ENCODE measurements at places on chromosomes 2 and 18. TPM values are rescaled to one million over a fixed set of nuclear protein-coding genes. Genes with fewer than 3 reads are reported as not detected.

GRCh38 chr2:73175663-73176204 is 26.6 kb upstream of the NOTO start:
- peak; percentile 88 for DNase-seq

DNA sequence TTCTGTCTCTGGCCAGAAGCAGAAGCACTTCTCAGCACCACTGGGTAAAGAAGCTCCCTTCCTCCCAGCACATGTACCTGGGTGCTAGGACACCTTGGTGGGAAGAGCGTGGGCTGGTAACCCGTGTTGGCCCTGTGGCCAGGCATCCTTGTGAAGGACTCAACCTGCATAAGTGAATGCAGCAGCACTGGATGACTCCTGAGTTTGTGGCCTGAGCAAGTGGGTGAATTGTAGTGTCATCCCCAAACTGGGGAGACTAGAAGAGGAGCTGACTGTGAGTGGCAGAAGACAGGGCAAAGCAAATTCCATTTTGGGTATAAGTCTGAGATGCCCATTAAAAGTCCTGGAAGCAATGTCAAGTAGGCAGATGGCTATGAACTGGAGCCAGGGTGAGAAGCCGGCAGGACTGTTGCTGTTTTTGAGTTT is 63.4 kb downstream of the STAT1 start:
- no peak for DNase-seq

The PAIP2B gene
- total RNA-seq, result 21.2 TPM

The CPS1 gene
- total RNA-seq, result 12.9 TPM

The GALR1 gene
- total RNA-seq, result not detected

- no peak for DNase-seq
Measured at GRCh38 chr2:153567367-153567766, 88.8 kb upstream of the RPRM start.

DNA sequence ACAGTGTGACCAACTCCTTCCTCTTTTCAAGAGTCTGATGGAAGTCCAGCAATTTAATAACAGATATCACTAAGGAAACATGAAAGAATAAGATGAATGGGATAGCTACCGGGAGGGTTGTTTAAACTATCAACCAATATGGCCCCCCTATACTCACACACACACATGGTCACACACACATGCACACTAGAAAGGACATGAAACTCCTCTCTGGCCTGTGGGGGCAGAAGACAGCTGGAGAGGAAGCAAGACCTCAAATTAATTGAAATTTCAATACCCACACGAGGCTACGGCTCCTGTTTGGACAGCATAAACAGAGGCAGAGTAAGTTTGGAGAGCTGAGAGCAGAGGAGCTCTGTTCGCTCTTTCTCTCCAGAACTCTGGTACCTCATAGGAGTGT is 34.7 kb upstream of the REEP1 start:
- DNase-seq, result no peak

The SCTR gene
- total RNA-seq, result 0.49 TPM

DNA sequence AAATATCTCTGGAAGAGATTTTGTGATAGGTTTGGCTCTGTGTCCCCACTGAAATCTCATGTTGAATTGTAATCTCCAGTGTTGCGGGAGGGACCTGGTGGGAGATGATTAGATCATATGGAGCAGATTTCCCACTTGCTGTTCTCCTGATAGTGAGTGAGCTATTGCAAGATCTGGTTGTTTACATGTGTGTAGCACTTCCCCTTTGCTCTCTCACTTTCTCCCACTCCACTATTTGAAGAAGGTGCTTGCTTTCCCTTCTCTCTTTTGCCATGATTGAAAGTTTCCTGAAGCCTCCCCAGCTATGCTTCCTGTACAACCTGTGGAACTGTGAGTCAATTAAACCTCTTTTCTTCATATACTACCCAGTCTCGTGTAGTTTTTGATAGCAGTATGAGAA is 97.0 kb upstream of the FN1 start:
- no peak for DNase-seq

- DNase-seq, result peak; percentile 28
Measured at GRCh38 chr2:8424997-8425900, 256.6 kb upstream of the ID2 start.

GRCh38 chr2:102317715-102318114 is 6.4 kb downstream of the IL1RL1 start:
- peak; percentile 48 for DNase-seq

The CFC1 gene
- 6.4 TPM for total RNA-seq

- DNase-seq, result no peak
Measured at GRCh38 chr2:120399889-120400240, 53.9 kb downstream of the INHBB start.

The SIX2 gene
- total RNA-seq, result 0.26 TPM

The ACTG2 gene
- 2.3 TPM for total RNA-seq

DNA sequence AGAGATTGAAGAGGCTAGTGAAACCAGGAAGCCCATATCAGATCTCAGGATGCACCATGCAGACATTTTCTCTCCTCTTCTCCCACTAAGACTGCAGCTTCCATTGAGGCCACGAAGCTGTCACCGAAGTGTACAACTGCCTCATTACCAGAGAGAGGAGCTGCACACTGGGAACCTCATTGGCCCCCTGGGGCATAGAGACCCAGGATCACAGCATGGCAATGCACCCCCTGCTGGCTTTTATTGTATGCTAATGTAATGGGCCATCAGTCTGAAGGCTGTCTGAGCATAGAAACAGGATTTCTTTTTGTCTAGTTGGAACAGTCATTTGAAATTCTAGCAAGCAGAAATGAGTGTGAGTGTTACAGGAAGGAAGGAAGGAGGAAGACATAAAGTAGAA is 861.6 kb upstream of the CELF4 start:
- no peak for DNase-seq

DNA sequence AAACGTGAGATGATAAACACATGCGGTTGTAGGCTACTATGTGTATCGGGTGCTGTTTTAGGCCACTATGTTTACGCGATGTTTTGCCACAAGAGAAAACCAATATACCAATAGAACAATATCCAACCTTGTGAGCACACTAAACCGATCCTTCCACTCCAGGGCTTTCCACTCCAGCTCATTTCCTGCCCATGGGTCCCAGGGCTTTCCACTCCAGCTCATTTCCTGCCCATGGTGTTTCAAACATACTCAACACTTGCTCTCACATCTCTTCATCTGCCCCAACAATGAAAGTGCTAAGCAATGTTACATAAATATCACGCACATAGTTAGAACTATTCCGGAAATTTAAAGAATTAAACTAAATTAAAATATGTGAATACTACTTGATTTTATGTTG is 80.0 kb downstream of the EPB41L3 start:
- DNase-seq, result no peak

GRCh38 chr2:127172306-127172705 is 47.8 kb downstream of the CYP27C1 start:
- DNase-seq, result no peak

- no peak for DNase-seq
Measured at GRCh38 chr2:31440764-31441163, 26.2 kb upstream of the XDH start.

The ERFE gene
- total RNA-seq, result 1.6 TPM

The L3MBTL4 gene
- 5.4 TPM for total RNA-seq

The UCN gene
- 0.84 TPM for total RNA-seq

GRCh38 chr18:4454537-4455112 is 482 bp downstream of the DLGAP1 start:
- DNase-seq, result no peak

The CLEC4F gene
- not detected for total RNA-seq

DNA sequence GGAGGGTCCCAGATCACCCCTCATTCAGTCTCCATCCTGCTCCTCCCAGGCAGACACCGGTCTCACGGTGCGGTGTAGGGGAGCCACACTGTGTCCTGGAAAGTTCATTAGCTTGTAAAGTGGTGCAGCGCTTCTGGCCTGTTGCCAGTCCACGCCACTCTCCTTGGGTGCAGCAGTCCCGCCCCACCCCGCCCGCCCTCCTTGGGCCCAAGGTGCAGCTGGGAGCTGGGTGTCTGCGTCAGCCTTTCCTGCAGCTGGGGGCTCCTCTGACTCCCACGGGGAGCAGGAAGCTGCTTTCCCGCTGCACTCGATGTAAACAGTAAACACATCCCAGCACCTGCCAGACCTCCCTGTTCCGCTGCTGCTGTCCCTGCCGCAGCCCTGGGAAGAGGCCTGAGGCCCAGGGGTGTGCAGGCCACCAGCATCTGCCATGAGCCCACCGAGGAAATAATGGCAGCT is 53.8 kb upstream of the ASB18 start:
- DNase-seq, result no peak

DNA sequence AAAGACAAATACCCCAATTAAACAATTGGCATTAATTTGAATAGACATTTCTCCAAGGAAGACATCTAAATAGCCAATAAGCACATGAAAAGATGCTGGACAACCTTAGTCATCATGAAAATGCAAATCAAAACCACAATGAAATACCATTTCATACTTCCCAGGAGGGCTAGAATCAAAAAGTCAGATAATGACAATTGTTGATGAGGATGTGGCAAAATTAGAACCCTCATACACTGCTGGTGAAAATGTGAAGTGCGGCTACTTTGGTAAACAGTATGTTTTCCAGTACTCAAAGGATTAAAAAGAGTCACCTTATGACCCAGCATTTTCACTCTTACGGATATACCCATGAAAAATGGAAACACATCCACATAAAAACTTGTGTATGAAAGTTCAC is 91.6 kb downstream of the FIGN start:
- DNase-seq, result no peak

The RNF152 gene
- total RNA-seq, result 131 TPM

GRCh38 chr2:213806125-213806726 is 522.0 kb downstream of the SPAG16 start:
- DNase-seq, result no peak

The OSBPL6 gene
- total RNA-seq, result 4.7 TPM

The ONECUT2 gene
- 3.4 TPM for total RNA-seq

GRCh38 chr2:110854355-110855081 is 122.1 kb downstream of the ACOXL start:
- DNase-seq, result peak; percentile 76

- DNase-seq, result no peak
Measured at GRCh38 chr2:134244086-134244485, 9.8 kb upstream of the MGAT5 start.

The FSIP2 gene
- total RNA-seq, result 6.7 TPM

DNA sequence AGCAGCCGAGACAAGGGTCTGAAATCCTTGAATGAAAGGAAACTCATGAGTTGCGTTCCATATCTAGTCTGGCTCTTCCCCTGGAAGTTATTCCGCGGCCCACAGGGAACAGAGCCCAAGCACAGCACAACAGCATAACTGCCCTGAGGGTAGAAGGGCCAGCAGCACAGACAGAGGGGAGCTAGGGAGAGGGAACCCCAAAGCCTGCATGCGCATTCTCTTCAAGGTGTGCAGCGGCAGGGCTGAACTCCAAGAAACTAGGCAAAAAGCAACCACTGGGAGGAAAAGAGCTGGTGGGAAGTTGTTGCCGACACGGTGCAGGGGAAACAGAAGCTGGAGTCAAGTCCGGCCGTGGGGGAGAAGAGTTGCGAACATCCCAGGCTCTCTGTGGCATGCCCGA is 11.8 kb downstream of the GPR148 start:
- DNase-seq, result no peak

DNA sequence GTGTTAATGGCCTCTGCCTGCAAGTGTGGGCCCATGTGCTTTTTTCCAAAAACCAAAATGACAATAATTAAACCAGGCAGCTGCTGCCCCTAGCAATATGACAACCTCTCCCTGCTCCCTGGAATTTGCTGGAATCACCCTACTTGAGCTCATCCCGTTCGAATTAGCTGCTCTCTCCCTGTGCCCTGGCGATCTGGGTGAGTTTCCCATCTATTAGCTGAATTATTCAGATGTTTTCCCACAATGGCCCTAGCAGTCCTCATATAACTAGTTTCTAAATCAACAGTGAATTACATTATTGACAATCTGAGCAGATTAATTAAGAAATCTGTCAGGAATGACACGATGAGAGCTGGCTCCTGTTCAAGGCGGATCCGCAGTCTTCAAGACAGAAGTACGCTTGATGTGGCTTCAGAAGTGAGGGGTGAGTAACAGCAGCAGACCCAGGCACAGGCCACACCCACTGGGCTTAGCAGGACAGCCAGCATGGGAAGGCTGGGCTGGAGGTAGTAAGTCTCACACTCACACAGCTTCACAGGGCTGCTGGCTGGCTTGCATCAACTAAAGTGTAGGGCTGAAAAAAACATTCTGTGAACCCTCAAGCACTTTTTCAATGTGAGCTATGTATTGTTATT is 366.2 kb upstream of the ID2 start:
- peak; percentile 86 for DNase-seq

The FRZB gene
- 52.1 TPM for total RNA-seq

The KYNU gene
- total RNA-seq, result 1.2 TPM

DNA sequence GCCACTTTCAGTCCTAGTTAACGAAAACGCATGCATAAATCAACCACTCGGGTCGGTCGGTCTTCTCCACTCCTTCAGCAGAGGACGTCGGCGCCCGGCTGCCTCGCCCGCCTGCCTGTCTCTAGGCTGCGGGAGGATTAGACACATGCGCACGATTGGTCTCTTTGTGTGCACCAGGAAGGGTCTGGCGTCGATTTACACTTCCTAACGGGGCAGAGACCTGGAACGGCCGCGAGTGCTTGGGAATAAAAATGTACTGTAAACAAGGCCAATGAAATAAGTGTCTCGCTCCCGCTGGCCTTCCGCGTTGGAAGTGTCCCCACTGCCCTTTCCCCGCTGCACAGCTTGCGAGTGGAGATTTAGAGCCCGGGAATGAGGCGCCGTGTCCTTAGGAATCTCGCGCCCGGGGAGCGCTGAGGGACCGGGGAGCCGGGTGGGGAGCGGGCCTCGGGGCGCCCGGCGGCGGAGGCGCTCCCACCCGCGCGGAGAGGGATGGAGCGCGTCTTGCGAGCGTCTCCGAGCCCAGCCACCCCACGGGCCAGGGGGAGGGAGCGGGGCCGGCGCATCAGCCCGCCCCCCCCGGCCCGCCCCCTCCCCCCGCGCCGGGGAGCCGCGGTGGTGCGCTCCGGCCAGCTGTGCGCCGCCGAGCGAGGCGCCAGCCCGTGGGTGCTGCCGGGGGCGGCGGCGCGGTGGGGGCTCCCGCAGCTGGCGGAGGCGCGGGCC is at the start of gene DOK6:
TSS of gene DOK6 (plus strand) at position 636 of the 723 bp plus-strand sequence.
- peak; percentile 86 for DNase-seq

- DNase-seq, result no peak
Measured at GRCh38 chr2:68356599-68357239, 8.4 kb upstream of the PLEK start.

The SCLY gene
- 53.9 TPM for total RNA-seq

The FAM237A gene
- not detected for total RNA-seq

DNA sequence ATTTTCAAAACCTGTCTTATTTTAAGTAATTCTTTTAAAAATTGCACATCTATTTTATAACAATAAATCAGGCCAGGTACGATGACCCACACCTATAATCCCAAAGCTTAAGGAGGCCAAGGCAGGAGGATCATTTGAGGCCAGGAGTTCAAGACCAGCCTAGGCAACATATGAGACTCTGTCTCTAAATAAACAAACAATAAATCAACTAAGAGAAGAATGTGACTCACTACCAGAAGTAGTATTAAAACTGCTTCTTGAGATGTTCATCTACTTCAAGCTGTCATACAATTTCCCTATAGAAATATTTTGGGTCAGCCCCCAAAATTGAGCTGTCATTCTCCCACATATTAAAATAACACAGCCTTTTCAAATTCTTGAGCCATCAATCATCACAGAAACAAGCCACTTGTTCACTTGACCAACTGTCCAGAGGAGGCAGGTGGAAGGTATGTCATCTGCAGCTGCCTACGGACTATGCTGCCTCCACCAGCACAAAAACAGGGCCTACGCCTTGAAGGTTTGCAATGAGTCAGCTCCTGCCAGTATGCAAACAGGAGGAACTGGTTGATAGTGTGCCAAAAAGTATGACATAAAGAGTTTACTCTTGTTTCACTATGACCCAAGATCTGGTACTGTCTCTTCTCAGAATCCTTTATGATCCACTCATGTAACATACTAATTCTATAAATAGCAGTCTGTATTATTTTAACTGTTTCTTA is 33.6 kb downstream of the KIDINS220 start:
- no peak for DNase-seq

Measured in endodermal cell (in vitro differentiated cells).